SJCRH30 (cell line): ENCODE measurements at places on chromosomes 12 and 14.

GRCh38 chr14:90562652-90563051, 165.8 kb downstream of the CALM1 start:
- peak; percentile 45 for DNase-seq
- H3K4me3 ChIP-seq = no peak overlapping the region
- no peak overlapping the region for H3K27ac ChIP-seq

- no peaks in the 10 kb centered on the region for H3K36me3 ChIP-seq
- DNase-seq = no peak
- no peaks in the 10 kb centered on the region for H3K4me1 ChIP-seq
- no peak overlapping the region for H3K27ac ChIP-seq
- H3K27me3 ChIP-seq = no peaks in the 10 kb centered on the region
These were observed 417.6 kb downstream of the GALC start for GRCh38 chr14:87575378-87575777.

GRCh38 chr14:68586896-68587751, 205.7 kb downstream of the ZFP36L1 start:
- peaks cover 12% of the 10 kb centered on the region for H3K4me1 ChIP-seq
- no peaks in the 10 kb centered on the region for H3K36me3 ChIP-seq
- no peak for DNase-seq
- H3K27ac ChIP-seq = no peak overlapping the region
- no peaks in the 10 kb centered on the region for H3K27me3 ChIP-seq
- H3K4me3 ChIP-seq = no peak overlapping the region

DNA sequence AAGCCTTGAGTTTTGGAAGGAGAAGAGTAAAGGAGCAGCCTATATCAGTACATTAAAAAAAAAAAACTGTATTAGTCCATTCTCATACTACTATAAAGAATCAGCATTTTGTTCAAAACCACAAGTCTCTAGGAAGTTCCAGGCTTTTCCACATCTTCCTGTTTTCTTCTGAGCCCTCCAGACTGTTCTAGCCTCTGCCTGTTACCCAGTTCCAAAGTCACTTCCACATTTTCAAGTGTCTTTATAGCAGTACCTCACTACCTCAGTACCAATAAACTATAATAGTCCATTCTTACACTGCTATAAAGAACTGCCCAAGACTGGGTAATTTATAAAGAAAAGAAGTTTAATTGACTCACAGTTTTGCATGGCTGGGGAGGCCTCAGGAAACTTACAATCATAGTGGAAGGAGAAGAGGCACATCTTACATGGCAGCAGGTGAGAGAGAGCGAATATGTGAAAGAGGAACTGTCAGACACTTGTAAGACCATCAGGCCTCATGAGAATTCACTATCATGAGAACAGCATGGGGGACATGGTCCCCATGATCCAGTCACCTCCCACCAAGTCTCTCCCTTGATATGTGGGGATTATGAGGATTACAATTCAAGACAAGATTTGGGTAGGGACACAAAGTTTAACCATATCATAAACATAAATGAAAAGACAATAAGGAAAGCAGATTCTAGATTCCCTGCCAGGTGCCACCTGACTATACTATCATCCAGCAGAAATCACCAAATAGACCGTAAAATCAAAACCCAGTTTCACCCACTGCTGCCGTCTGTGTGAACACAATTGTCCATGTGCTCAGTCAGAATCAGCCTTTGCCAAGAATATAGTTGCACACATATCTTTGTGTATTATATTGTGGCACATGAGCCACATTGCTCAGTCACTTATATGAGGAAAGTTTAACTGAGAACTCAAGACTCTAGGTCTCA, 27.8 kb downstream of the TOGARAM1 start:
- H3K4me1 ChIP-seq = no peaks in the 10 kb centered on the region
- no peaks in the 10 kb centered on the region for H3K27me3 ChIP-seq
- H3K4me3 ChIP-seq = no peak overlapping the region
- no peak for DNase-seq
- no peaks in the 10 kb centered on the region for H3K36me3 ChIP-seq

DNA sequence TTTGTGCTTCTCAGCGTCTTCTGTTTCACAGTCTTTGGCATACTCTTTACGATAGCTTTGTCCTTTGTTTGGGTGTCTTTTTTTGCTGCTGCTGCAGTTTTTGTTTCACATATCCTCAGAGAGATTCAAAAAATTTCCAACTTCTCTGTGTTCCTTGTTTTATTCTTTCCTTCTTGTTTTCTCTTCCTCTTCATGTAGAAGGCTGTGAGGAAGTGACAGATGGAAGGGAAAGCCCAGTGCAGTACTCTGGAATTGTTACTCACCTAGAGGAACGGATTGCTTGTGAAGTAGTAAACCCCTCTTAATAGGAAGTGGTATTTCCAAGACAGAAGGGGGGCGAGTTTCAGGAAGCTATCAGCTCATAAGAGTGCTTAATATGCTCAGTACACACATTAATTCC, 1.7 kb downstream of the CREBL2 start:
- no peak overlapping the region; the same call in 1 of the 2 replicates for H3K4me3 ChIP-seq
- no peak for DNase-seq
- H3K27ac ChIP-seq = no peak overlapping the region
- no peaks in the 10 kb centered on the region for H3K27me3 ChIP-seq
- 0 out of 2 replicates have a peak, but pooled peaks cover 3% of the 10 kb centered on the region for H3K36me3 ChIP-seq

DNA sequence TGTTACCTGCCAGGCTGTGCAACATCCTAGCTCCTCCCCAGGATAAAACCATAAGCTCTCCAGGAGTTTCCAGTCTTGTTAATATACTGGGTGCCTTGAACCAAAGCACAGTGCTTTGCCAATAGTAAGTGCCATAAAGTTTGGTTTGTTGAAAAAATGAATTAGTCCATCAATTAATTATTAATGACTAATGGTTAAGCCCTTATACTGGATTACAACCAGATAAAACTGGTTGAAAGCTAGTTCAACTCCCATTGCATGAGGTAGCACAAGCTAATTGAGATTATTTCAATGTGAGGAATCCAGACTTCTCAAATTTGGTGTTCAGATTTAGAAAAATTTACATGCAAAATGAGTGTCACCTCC, 1.6 kb upstream of the KRT3 start:
- H3K27ac ChIP-seq = no peak overlapping the region
- H3K4me3 ChIP-seq = no peak overlapping the region
- H3K27me3 ChIP-seq = no peaks in the 10 kb centered on the region
- H3K36me3 ChIP-seq = no peaks in the 10 kb centered on the region

- no peak overlapping the region for H3K4me3 ChIP-seq
- no peaks in the 10 kb centered on the region; the same call in 1 of the 2 replicates for H3K27me3 ChIP-seq
- DNase-seq = no peak
- no peaks in the 10 kb centered on the region for H3K36me3 ChIP-seq
- no peak overlapping the region for H3K27ac ChIP-seq
These were observed 44.0 kb upstream of the AMIGO2 start for GRCh38 chr12:47123730-47124129.

GRCh38 chr14:102900631-102901571, 21.6 kb upstream of the AMN start:
- no peak for DNase-seq
- no peaks in the 10 kb centered on the region; the same call in 1 of the 2 replicates for H3K36me3 ChIP-seq
- H3K27ac ChIP-seq = no peak overlapping the region
- H3K4me3 ChIP-seq = no peak overlapping the region
- H3K4me1 ChIP-seq = no peaks in the 10 kb centered on the region

GRCh38 chr14:78491048-78491447, 320.9 kb downstream of the NRXN3 start:
- H3K27me3 ChIP-seq = peaks cover 7% of the 10 kb centered on the region; the same call in 1 of the 2 replicates
- no peaks in the 10 kb centered on the region for H3K36me3 ChIP-seq
- H3K4me1 ChIP-seq = no peaks in the 10 kb centered on the region
- no peak overlapping the region for H3K4me3 ChIP-seq

- H3K36me3 ChIP-seq = no peaks in the 10 kb centered on the region
- H3K4me1 ChIP-seq = no peaks in the 10 kb centered on the region
- no peak overlapping the region for H3K27ac ChIP-seq
- no peak overlapping the region for H3K4me3 ChIP-seq
These were observed 57.5 kb downstream of the AP5M1 start for GRCh38 chr14:57326253-57326652.

DNA sequence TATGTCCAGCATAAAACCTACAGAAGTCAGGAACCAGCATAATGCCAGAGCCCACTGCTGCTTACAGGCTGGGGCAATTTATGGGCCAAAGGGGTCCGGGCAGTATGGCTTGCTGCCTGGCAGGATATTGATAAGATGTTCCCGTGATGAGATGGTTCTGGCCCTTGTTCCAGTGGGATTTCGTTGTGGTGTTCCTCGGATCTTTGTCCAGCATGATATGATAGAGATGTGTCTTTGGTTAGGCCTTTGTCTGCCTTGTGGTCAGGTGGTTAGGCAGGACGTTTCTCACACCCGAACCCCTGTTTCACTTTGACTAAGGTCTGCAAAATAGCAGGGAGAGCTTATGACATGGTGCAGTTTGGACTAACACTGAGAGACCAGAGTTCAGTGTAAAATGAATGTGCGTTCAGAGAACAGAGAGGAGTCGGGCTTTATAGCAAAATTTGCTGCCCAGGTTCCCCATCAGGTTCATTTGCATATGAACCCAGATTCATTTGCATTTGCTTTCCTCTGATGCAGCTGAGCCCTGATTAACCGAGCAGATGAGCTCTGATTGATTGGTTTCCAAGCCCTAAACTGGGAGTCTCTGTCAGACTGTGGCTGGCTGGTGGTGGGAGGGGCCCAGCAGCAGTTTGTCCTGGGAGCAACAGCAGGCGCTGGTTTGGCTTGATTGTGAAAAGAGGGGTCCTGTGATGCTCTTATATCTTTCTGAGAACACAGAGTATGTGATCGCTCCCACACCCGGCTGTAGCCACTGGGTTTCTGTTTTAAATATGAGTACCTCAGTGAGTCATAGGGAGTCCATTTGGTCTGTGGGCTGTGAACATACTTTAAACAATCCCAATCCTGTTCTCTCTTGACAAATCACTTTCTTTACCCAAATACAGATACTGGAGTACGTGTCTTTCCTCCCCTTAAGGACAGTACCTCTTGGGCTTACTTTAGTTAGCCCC, 156.3 kb upstream of the PZP start:
- no peak for DNase-seq
- H3K36me3 ChIP-seq = no peaks in the 10 kb centered on the region
- H3K4me1 ChIP-seq = no peaks in the 10 kb centered on the region
- no peak overlapping the region for H3K4me3 ChIP-seq

DNA sequence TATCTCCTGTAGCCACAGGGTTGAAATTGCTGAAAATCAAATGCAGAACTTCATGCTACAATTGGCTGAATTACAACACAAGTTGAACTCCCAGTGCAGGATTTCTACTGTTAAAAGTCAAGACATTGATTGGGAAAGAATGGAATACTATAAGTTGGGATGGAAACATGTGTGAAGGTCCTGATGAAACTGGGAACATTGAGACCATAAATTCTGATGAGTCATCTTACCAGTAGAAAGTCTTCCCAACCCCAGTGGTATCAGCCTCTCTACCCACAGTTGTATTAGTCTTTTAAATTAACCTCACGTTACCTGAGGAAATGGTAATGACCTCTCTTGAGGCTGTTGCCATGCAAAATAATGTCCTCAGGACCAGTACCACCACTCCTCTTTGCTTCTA, 27.4 kb upstream of the DYRK2 start:
- no peaks in the 10 kb centered on the region for H3K27me3 ChIP-seq
- DNase-seq = no peak
- H3K4me1 ChIP-seq = no peaks in the 10 kb centered on the region

DNA sequence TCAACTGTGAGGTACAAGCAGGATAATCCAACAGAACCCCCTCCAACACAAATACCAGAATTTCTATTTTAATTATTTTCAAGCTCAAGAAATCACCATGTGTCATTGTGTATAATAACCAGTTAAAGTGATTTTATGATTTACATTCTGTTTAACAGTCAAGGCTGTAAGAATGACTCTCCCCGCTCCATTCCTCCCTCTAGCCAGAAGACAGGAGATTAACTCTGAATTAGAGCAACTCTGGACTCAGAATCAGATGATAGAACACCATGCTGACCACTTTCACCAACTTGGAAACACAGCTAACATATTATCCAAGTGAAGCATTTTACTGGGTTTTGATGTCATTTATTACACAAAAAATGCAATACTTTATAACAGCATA, 71.9 kb downstream of the ATP2B1 start:
- no peaks in the 10 kb centered on the region for H3K27me3 ChIP-seq
- no peak overlapping the region for H3K4me3 ChIP-seq
- H3K27ac ChIP-seq = no peak overlapping the region
- no peak for DNase-seq
- H3K36me3 ChIP-seq = peaks cover 88% of the 10 kb centered on the region

- H3K4me1 ChIP-seq = no peaks in the 10 kb centered on the region
- no peaks in the 10 kb centered on the region for H3K27me3 ChIP-seq
- no peak overlapping the region for H3K27ac ChIP-seq
- no peaks in the 10 kb centered on the region for H3K36me3 ChIP-seq
These were observed 21.9 kb upstream of the ARHGAP5 start for GRCh38 chr14:32055175-32055574.

GRCh38 chr12:1435456-1435855, 158.9 kb downstream of the FBXL14 start:
- H3K36me3 ChIP-seq = no peaks in the 10 kb centered on the region
- DNase-seq = no peak
- H3K4me3 ChIP-seq = no peak overlapping the region
- H3K27ac ChIP-seq = no peak overlapping the region

- peaks cover 5% of the 10 kb centered on the region for H3K4me1 ChIP-seq
- H3K27ac ChIP-seq = no peak overlapping the region
- no peak overlapping the region for H3K4me3 ChIP-seq
- no peak for DNase-seq
- H3K36me3 ChIP-seq = no peaks in the 10 kb centered on the region
These were observed 10.9 kb downstream of the SYNDIG1L start for GRCh38 chr14:74415115-74415437.

DNA sequence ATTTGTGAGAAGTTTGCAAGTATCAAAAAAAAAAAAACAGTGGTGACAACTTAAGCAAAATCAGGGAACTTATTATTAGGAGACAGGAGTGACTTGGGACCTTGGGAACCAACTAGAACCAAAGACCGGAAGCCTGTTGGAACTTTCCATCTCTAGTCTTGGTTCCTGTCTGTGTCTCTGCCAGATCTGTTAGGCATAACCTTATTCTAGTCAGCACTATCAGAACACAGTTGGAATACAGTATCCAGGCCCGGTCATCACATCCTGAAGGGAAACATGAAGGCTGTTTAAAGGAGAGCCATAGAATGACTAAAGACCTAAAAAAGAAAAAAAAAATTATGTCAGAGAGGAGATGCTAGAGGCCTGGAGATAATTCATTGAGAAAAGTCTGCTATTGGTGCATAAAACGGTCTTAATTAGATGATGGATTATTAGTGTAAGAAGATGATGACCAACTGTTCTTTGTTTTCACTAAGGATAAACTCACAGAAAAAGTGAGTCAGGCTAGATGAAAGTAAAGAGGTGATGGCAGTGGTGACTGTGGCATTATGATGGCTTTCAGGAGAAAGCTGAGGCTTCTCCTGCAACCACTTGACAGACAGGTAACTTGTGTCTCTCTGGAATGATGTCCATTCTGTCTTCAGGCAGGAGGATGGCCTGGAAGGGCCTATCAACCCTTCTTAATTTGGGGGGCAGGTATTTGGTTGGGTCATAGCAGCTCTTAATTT, 28.2 kb downstream of the DACT1 start:
- H3K36me3 ChIP-seq = no peaks in the 10 kb centered on the region
- no peak for DNase-seq
- no peak overlapping the region for H3K27ac ChIP-seq
- peaks cover 29% of the 10 kb centered on the region for H3K4me1 ChIP-seq
- no peaks in the 10 kb centered on the region for H3K27me3 ChIP-seq
- H3K4me3 ChIP-seq = no peak overlapping the region
